T-cell (primary cell): ENCODE measurements at places on chromosomes 4 and X. TPM values are rescaled to one million over a fixed set of nuclear protein-coding genes. Genes with fewer than 3 reads are reported as not detected.

Gene MRFAP1
- total RNA-seq: 150 TPM

Gene ADH1C
- total RNA-seq: 0.20 TPM

Gene RASGEF1B
- total RNA-seq: 7.9 TPM

Gene SMS
- total RNA-seq: 21.3 TPM

Gene TBX22
- not detected for total RNA-seq

Gene KCNIP4
- not detected for total RNA-seq

Gene NAAA
- total RNA-seq: 82.4 TPM

Gene MAML3
- total RNA-seq: 3.4 TPM

Gene SRPK3
- not detected for total RNA-seq

Gene ADGRG2
- total RNA-seq: not detected

Gene MAGEC1
- total RNA-seq: 0.09 TPM

Gene TEX13B
- total RNA-seq: not detected

Gene CHRDL1
- 0.09 TPM for total RNA-seq

Gene TLR2
- 2.3 TPM for total RNA-seq

Gene TFE3
- 35.2 TPM for total RNA-seq

Gene GPR119
- total RNA-seq: not detected

Gene PAQR3
- 24.0 TPM for total RNA-seq

Gene CYLC1
- total RNA-seq: not detected

Gene CITED1
- total RNA-seq: not detected

Gene RAB9B
- 0.20 TPM for total RNA-seq

Gene ITGB1BP2
- total RNA-seq: 4.0 TPM

Gene F11
- total RNA-seq: not detected

Gene GAGE13
- total RNA-seq: not detected

Gene HTN1
- total RNA-seq: not detected

Gene FAM200B
- 20.0 TPM for total RNA-seq

Gene KCNE5
- not detected for total RNA-seq

Gene CT83
- not detected for total RNA-seq

Gene SH3D19
- 0.66 TPM for total RNA-seq

Gene PDGFRA
- not detected for total RNA-seq

Gene HSFX2
- not detected for total RNA-seq

Gene RADX
- total RNA-seq: 10.4 TPM

Gene BRS3
- not detected for total RNA-seq

Gene BST1
- total RNA-seq: 0.28 TPM

Gene PRKG2
- total RNA-seq: 2.9 TPM

Gene PAGE2B
- not detected for total RNA-seq

Gene NDP
- total RNA-seq: not detected

Gene TMEM31
- not detected for total RNA-seq

Gene ARSJ
- total RNA-seq: 0.16 TPM

Gene CCKAR
- total RNA-seq: not detected
